Stimulated activated CD8-positive, alpha-beta memory T cell treated with anti-CD3 and anti-CD28 coated beads, Interleukin-2, amount 100 ng/mL, for 1 hour (primary cell): ENCODE measurements at places on chromosomes 11 and 22.

- peak; percentile 17 for DNase-seq
Observed at GRCh38 chr11:68038718-68039525, at the start of gene TCIRG1. TSS of gene TCIRG1 (plus strand) at chr11:68039025. CDS start at chr11:68041272, 2,247 bp downstream.

GRCh38 chr11:32435152-32435480 is 223 bp downstream of the WT1 start:
- DNase-seq: no peak

GRCh38 chr11:74485868-74486267 is 7.7 kb downstream of the LIPT2 start:
- DNase-seq: no peak

DNA sequence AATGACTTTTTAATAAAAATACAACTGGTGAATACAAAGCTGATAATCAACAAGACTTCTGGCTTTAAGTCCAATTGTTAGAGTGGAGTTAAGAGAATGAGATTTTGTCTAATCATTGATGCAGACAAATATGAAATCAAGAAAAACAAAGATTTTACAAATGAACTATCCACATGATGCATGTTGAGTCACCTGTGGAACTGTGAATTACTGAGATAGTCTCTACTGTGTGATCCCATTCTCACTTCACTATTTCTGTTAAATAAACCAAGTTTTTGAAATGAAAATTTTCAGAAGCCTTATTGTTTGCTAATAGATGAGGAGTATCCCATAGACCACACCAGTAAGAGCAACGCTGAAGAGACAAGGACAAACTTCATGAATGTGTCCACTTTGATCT is 8.4 kb upstream of the CTSC start:
- DNase-seq: no peak

- no peak for DNase-seq
Observed at GRCh38 chr22:33922349-33922681, 2.0 kb upstream of the LARGE1 start.

GRCh38 chr11:271319-271715 is 6.9 kb upstream of the NLRP6 start:
- no peak for DNase-seq

DNA sequence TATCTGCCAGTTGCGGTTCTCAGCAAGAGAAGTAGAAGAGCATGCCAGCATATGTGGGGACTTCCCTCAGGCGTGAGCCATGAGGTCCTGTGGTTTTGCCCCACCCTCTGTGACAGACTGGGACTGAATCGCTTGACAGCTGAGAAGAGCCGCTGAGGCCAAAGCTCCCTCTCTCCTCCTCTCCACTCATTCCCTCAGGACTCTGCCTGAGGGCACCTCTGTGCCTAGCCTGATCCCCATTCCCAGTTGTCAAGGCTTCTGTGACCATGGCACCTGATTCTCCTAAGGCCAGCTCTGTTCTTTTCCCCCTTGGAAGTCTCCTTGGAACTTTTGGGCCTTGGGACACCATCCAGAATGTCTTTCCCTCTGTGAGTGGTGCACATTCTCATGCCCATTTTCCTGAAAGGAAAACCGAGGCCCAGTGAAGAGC is 27.0 kb downstream of the ART5 start:
- DNase-seq: no peak

GRCh38 chr22:38291201-38291777 is 18.5 kb upstream of the TMEM184B start:
- DNase-seq: no peak

GRCh38 chr11:108027057-108027456 is 18.4 kb downstream of the CUL5 start:
- DNase-seq: no peak

- no peak for DNase-seq
Observed at GRCh38 chr11:20002312-20003216, 157.7 kb downstream of the DBX1 start.

DNA sequence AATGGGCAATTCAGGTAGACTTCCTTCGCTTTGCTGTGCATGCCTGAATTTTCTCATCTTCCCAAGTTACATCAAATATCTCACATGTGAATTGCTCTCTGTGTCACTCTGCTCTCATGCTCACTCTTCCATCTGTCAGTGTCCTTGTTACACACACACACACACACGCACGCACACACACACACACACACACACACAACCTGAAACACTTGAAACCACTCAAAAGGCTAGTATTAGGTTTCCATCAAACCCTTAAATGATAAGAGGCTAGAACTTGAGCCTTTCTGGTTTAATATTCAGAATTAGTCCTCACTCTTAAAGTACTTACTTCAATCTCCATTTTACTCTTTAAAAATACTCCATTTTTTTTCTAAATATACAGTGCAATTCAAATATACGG is 282.4 kb downstream of the C11orf87 start:
- DNase-seq: no peak

GRCh38 chr11:32172041-32172847 is 81.4 kb downstream of the RCN1 start:
- no peak for DNase-seq

DNA sequence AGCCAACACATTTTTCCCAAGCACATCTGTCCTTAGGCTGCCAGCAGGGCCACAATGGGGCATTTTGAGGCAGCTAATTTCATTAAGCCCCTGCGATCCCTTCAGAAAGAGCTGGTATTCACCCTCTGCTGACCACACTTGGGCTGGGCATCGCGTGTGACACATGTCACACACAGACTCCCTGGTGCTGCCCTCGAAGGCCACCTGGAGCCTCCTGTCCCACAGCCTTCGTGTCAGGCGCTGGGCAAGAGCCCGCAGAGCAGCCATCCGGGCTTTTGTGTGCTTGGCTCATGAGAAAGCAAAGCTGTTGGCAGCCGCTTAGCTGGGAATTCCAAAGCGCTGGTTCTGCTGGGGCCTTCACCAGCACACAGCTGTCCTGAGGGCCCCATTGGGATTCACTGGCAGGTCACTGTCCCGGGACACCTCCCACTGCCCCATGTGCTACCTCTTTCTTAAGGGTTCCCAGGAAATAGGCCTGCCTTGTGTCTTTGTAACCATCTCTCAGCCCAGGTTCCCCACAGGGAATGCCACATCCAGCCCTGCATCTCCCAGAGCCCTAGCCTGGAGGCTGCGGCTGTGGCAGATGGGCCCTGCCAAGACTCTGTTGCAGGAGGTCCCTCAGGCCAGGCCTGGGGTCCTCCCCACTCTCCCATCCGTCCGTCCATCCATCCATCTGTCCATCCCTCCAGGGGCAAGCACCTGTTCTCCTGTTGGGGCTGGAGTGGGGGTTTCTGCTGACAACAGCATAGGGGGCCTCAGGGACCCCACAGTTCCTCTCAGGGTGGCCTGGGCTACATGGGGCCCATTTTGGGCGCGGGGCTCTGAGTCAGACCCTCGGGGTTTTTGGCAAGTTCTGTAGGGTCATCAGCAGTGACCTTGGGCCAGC is 4.9 kb downstream of the CLDN5 start:
- DNase-seq: no peak

DNA sequence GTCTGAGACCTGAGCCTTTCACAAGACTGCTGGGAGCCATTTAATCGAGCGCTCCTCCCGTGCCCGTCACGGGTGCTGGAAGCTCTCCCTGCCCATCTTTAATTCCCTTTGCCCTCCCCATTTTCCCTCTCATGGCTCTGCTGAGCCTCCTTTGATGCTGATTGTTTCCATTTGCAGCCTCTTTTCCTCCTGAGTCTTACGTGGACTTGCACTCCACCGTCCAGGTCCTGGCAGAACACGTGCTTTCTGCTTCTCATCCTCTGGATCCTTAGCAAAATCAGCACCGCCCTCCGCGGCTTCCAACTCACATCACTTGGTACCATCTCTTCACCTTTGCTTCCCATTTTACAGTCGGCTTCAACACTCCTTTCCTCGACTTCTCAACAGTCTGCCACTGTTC is 7.3 kb downstream of the IFT27 start:
- no peak for DNase-seq

DNA sequence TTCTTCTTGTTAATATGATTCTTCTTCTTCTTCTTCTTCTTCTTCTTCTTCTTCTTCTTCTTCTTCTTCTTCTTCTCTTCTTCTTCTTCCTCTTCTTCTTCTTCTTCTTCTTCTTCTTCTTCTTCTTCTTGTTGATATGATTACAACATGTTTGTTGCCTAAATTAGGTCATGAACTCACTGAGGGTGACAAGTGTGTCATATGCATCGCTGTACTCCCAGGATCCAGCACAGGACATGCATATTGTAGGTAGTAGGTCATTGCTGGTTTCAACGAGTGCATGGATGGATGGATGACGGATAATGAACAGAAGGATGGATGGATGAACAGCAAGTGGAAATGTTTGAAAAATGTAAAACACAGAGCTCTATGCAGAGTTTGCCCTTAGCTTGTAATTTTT is 14.9 kb upstream of the PVALB start:
- DNase-seq: no peak

- DNase-seq: no peak
Observed at GRCh38 chr11:34805937-34806336, 110.2 kb downstream of the APIP start.

DNA sequence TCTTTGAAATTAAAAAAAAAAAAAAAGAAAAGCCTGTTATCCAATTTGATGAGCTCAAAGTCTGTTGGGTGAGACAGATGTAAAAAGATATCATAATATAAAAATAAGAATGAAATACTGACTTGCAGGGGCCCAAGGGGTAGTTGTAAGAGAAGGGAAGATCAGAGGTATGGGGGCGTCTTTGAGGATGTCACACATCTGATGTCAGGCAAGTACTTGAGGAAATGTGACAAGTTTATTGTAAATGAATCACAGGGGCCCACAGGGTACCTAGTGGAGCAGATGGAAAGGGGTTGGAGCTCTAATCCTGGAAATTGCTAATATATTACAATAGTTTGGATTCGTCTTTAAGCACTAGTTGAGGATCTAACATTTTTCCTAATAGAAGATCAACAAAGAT is 131.6 kb downstream of the MAML2 start:
- DNase-seq: no peak

- no peak for DNase-seq
Observed at GRCh38 chr11:59012398-59013265, 73.3 kb downstream of the GLYATL1 start.

- DNase-seq: no peak
Observed at GRCh38 chr11:1205987-1206331, 16.9 kb upstream of the MUC5B start.

DNA sequence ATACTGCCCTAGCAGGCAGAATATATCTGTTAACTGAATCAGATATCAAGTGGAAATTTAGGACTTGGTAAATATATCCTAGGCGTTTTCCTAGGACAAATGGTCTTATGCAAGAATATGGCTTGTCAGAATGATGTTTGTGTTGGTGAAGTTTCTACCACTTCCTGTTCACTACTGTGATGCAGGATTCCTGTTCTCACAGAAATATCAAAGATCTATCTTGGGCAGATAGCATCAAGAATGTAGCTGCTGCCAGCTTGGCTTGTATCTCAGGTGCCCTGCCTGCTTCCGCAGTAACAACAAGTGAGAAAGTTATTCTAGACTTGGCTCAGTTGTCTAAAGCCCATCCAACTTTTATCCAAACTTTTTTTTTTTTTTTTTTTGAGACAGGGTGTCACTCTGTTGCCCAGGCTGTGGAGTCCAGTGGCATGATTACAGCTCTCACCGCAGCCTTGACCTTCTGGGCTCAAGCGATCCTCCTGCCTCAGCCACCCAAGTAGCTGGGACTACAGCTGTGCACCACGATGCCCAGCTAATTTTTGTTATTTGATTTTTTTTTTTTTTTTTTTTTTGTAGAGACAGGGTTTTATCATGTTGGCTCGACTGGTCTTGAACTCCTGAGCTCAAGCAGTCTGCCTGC is 61.3 kb downstream of the PPME1 start:
- DNase-seq: no peak

- no peak for DNase-seq
Observed at GRCh38 chr11:129323896-129324502, 51.6 kb upstream of the BARX2 start.

GRCh38 chr11:92057849-92058442 is 166.7 kb upstream of the FAT3 start:
- no peak for DNase-seq

GRCh38 chr11:35288309-35288708 is 131.0 kb downstream of the SLC1A2 start:
- no peak for DNase-seq

DNA sequence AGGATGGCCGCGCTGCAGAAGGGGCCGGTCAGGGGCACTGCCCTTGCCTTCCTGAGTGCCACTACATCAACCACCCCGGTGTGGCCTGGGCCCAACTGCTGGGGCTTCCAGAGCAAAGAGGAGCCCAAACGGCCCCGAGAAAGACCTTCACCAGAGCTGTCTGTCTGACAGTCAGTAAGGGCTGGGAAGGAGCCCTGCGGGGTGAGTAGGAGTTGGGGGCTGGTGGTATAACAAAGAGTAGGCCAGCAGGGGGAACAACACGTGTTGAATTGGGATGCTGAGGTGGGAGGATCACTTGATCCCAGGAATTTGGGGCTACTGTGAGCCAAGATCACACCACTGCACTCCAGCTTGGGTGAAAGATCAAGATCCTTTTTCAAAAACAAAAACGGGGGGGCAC is 3.9 kb downstream of the GSTT4 start:
- no peak for DNase-seq

DNA sequence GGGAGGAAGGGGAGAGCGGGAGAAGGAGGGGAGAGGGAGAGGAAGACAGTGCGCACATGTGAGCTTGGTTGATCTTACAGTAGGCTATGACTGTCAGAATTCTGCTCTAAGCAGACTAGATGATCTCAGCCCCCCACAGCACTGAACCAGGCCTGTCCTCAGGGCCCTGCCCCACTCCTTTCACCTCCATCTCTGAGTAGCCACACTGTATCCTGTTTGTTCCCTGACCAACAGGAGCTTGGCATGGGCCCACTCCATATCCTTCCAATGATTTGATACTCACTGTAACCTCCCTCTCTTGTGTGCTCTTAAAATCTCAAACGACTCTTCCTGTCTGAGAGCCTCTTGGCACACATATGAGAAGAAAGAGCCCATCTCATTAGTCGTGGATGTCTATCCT is 86.1 kb upstream of the PARVA start:
- DNase-seq: no peak

DNA sequence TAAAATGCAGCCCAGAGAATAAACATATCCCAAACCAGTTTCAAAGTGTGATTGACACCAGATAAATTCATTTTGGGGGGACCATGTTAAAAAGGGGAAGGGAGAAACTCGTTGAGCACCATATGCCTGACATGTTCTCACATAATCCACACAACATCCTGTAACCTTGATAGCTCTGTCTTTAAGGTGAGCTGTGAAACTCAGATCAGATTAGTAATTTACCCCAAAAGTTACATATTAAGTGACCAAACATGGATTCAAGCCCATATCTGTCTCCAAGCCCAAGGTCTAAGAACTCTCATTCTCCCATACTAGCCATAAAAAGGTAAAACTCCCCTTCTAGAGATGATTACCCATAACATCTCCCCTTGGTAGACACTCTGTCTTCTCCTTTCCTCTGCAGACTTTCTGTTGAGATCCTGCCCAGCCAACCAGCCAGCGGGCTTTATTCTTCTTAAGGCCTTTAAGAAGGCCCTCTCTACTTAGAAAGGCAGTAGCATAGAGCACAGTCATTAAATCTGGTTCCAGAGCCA is 150.7 kb downstream of the CCDC34 start:
- DNase-seq: no peak

DNA sequence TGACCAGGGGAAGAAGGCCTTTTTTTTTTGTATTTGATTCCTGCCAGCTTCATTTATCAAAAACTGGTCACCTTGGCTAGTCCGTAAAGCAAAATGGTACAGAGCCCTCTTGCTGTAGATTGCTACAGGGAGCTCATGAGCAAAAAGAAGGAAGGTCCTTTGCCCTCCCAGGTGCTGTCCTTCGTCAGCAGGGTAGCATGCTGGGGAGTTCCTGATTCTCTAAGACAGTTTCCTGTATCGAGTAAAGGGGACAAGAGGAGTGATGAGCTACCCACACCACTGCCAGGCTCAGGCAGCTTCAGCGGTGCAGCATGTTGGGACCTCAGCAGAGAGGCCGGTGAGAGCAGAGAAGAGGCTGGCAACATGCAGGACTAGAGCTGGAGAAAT is 67.8 kb upstream of the CSNK2A3 start:
- DNase-seq: no peak
